ENCODE measurements at places on chromosomes 7 and 10.

DNA sequence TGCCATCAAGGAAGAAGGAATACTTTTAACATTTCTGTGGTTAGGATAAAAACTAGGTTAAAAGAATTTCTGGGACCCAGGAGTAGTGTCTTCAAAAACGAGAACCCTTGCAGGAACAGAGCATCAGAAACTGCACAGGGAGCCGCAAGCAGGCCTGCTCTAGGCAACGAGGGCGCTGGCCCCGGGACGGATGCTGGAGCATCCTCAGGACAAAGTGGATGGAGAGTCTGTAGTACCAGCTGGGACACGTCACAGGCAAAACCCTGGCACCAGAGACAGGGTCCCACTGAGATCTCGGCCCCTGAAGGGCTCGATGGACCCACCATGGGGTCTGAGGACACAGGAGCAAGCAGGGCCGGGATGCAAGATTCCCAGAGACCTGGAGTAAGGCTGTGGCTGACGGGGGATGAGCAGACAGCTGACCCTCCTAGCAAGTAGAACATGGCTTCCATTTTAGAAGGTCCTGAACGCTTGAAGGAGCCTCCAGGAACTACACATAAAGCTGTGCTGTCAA lies 106.6 kb downstream of the GALNT11 start:
- DNase-seq, result no peak

- no peak for DNase-seq
Observed at GRCh38 chr7:139453673-139454321, 29.7 kb downstream of the KLRG2 start.

- DNase-seq, result no peak
Observed at GRCh38 chr10:86110156-86110786, 256.3 kb downstream of the GRID1 start.

DNA sequence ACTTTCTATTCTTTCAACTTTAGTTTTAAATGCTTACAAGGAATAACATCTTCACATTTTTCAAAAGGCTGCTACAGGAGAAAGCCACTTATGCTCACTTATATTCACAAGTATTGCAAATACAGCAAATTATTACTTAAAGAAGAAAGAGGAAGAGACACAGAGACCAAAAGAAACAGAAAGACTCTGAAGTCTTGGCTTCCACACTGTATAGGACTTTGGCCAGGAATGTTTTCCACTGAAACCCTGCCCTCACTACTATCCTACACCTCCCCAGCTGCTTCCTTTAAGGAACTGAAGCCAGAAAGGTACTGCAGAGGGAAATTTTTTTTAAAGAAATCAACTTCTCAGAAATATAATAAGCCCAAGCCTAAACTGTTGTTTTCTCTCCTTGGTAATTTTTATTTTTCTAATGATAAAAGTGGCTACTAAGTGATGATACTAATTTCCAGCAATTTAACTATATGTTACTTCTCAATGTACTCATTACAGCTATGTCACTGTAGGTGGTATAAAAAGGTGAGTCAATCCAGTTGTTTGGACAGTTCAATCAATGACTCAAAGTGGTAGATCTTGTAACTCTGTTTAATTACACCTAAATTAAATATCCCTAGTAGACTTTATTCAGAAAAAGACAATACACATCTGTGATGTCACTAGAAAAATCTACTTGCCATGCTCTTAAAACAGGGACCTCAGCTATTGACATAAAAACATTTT lies 231.6 kb downstream of the GRM8 start:
- no peak for DNase-seq

GRCh38 chr10:80447436-80448190 lies 6.5 kb upstream of the TSPAN14 start:
- no peak for DNase-seq

DNA sequence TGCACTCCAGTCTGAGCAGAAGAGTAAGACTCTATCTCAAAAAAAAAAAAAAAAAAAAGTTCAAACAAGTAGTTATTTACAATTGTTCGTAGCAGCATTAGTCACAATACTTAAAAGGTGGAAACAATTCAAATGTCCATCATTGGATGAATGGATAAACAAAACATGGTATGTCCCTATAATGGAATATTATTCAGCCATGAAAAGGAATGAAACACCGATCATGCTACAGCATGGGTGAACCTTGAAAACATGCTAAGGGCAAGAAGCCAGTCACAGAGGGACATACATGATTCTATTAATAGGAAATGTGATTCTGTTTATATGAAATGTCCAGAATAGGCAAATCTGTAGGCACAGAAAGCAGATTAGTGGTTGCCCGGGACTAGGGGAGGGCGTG lies 15.9 kb downstream of the DOCK1 start:
- DNase-seq, result no peak

DNA sequence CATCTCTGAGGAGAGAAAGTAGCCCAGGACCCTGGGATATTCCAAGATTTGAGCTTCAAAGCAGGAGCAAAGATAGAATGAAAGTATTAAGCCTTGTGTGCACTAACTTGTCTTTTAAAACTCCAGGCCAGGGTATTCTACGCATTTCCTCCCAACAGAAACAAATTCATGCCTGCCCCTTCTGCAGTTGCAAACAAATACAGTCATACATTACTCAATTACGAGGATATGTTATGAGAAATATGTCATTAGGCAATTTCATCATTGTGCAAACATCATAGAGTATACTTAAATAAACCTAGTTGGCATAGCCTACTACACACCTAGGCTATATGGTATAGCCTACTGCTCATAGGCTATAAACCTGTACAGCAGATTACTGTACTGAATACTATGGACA lies 154.5 kb upstream of the KIAA1217 start:
- DNase-seq, result no peak

- no peak for DNase-seq
Observed at GRCh38 chr7:150665089-150665748, 20.3 kb upstream of the GIMAP2 start.

GRCh38 chr10:25102147-25102822 lies 72.5 kb upstream of the GPR158 start:
- DNase-seq, result no peak

DNA sequence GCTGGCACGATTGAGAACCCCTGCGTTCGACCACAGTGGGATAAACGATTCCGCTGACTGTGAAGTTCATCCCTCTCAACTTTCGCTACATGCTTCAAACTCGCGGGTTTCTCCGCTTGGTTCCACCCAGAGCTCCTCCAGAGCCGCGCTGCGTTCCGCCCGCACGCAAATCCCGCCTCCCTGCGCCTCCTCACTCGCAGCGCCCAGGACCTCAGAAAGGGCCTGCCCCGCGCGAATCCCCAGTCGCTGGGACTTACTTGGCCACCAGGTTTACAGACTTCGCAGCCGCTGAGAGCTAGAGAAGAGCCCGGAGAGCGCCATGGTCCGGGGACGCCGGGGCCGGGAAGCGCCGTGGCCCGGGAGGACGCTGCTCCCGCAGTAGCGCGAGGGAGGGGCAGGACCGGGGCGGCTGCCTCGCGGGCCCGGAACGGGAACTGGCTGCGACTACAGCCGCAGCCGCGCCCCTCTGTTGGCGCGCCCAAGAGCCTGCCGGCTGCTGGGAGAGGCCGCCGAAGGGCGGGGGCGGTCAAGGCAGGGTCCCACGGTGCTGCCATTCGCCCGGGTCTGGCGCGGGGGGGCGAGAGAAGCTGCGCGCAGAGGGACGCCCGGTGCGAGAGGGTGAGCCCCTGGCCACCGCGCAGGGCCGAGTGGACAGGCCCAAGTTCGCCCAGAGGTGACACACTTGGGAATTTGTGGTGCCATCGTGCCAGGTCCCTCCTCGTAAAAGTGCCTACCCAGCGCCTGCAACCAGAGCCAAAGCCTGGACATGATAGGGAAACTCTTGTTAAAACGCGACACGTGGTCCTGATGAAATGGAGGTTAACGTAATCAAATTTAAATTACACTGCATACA lies at the start of gene NOD1:
NOD1 (minus strand) TSS at position 436 of the 853 bp plus-strand sequence. CDS start 21,863 bp downstream, outside the sequence.
- DNase-seq, result peak; percentile 25
